Epithelial cell of prostate (primary cell): ENCODE measurements at places on chromosomes 12 and 14.

GRCh38 chr12:100267603-100268281 is 765 bp downstream of the SCYL2 start:
- no peak for DNase-seq

- no peak for DNase-seq
These were observed 6.2 kb upstream of the CNOT2 start for GRCh38 chr12:70236990-70237389.

DNA sequence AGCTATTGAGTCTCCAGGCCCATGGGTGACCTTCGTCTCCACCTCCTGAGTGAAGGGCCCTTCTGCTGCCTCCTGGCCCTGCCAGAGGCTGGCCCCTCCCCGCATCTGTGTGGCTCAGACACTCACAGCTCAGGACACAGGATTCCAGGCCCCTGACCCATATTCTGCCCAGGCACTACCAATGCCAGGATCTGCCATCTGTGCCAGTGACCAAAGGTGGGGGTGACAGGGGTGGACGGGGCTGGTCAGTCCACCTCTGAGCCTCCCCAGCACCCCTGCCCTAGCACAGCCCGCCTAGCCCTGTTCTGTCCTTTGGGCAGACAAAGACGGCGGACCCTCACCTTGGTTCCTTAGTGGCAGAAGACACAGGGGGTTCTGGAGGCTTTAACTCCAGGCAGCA is 2.8 kb downstream of the ASB2 start:
- no peak for DNase-seq

- no peak for DNase-seq
These were observed 33.4 kb downstream of the DDX51 start for GRCh38 chr12:132110677-132111076.

DNA sequence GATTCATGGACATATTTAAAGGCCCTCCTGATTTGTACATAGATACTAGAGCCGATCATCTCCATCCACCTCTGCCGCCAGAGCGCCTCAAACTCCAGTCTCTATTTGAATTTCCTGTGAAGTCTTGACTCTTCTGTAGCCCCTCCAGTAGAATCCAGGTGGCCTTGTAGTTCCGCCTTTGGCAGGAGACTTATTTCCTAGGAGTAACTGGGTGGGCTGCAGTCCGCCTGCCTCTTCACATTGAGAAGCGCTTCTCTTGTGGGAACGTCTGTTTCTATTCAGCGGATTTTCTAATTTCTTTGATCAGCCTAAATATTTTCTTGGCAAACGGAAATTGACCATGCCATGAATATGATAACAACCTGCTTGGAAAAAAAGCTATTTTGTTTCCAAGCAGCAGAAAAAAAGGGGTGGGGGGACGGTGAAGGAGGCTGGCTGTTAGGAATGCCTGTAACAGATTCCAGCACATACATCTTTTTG is 9.0 kb upstream of the SIX1 start:
- DNase-seq: no peak
